Metanephros (tissue), 2 donors: ENCODE measurements at places on chromosomes 1 and 21. TPM values are rescaled to one million over a fixed set of nuclear protein-coding genes. Genes with fewer than 3 reads are reported as not detected.

Gene S100B
- 4.2 TPM for total RNA-seq

Gene OR2T29
- total RNA-seq = not detected

Gene MANEAL
- 5.8 TPM for total RNA-seq

Gene C1QTNF12
- total RNA-seq = 5.3 TPM

Gene GBP7
- total RNA-seq = not detected

Gene OR2G6
- not detected for total RNA-seq

Gene HMCN1
- 45.3 TPM for total RNA-seq

Gene KIF17
- 5.2 TPM for total RNA-seq

Gene GJA9
- total RNA-seq = not detected

Gene C1orf116
- 13.3 TPM for total RNA-seq
